Activated CD4-positive, alpha-beta T cell treated with anti-CD3 and anti-CD28 coated beads, Interleukin-2, Interleukin-6, amounts not matched to agents 100 ng/mL and 50 ng/mL, durations not matched to agents 16 hours and 8 hours (primary cell): ENCODE measurements at places on chromosomes 2 and 18.

DNA sequence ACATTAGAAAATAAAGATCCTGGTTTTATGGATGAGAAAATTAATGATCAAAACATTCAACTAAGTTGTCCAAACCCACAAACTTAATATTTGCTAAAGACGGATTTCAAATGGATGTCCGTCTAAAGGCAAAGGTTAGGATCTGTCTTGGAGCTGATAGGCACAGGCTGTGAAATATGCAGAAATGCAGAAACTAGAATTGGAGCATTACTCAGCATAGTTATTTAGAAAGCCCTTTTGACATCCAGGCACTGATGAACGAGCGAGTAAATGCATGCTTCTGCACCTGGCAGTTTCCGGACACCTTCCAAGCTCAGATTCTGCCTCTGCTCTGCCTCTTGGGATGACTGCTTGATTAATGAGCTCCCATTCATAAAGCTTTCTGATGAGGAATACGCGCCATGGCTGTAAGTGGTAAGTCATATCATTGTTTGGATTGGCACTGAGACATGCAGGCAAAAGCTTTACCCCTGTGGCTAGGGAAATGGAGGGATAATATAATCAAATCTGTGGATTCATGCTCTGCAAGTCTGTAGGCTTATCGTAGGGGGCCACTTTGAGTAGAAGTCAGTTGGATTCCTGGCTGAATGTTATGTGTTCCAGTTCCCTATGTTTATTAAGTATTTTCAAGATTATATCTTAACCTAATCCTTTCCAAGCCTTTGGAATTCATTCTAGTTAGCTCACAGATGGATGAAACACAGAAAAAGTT is 2176.3 kb upstream of the CELF4 start:
- no peak for DNase-seq

GRCh38 chr18:26103579-26103978 is 13.2 kb upstream of the SS18 start:
- peak; percentile 46 for DNase-seq

DNA sequence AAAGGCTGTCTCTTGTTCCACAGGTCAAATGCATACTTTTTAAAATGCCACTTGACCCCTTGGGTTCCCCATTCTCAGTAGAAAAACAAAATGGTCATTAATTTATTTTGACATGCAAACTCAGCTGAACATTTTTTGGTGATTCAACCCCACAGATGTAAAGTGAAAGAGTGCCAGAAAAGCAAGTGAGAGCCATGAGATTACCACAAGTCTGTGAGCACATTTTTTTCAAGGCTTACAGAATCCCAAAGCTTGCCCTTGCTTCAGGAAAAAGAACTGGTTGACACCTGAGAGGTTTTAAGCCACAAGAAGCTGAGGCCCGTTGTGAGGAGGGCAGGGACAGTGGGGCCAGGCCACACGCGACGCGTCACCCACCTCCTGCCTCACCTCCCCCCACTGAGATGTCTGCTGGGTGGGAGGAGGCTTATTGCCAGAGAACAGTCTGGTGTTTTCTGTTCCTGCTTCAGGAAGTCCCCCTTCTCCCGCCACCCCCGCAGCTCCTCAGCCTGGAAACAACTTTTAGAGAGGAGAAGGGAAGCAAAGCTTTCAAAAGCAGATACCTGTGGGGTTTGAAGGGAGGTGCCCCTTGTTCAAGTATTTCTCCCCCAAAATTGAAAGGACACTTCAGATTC is 70.4 kb upstream of the CYP1B1 start:
- DNase-seq = peak; percentile 28

GRCh38 chr2:36376319-36376765 is 20.8 kb downstream of the CRIM1 start:
- DNase-seq = no peak

- no peak for DNase-seq
These were observed 56.4 kb downstream of the MERTK start for GRCh38 chr2:111954602-111955332.

DNA sequence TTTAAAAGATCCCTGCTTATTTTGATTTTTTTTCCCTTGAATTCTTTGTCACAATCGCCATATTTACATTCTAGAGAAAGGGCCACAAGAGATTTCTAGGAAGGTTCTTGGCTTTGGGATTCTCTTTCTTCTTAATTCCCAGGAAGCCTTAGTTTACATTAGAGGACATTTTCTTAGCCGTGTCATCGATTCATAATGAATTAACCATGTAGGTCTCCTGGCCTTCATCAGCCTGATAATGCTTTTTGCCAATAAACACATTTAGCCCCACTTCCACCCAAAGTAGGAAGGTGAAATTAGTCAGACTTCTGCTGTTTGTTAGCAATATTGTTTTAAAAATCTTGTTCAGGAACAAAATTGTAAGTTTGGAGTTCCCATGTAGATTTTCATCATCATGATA is 71.3 kb upstream of the LPIN2 start:
- no peak for DNase-seq

DNA sequence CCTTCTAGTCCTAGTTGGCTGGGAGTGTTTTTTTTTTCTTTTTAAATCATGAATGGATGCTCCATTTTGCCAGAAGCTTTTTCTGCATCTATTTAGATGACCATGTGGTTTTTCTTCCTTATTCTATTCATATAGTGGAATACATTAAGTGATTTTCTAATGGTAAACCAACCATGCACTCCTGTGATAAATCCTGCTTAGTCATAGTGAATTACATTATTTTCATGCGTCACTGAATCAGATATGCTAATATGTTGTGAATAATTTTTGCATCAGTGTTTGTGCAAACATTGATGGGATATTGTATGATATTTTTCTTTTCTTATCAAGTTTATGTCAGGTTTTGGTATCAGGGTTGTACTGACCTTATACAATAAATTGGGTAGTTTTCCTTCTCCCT is 229.3 kb upstream of the REV1 start:
- no peak for DNase-seq

GRCh38 chr2:218644721-218645120 is 14.7 kb downstream of the ZNF142 start:
- DNase-seq = no peak

GRCh38 chr2:210839450-210839849 is 283.1 kb downstream of the CPS1 start:
- no peak for DNase-seq

- peak; percentile 64 for DNase-seq
These were observed 40.3 kb downstream of the INPP5D start for GRCh38 chr2:233100192-233100998.

- DNase-seq = no peak
These were observed 19.0 kb downstream of the SNED1 start for GRCh38 chr2:241017228-241017940.

- no peak for DNase-seq
These were observed 13.9 kb upstream of the ID2 start for GRCh38 chr2:8667896-8668512.

- no peak for DNase-seq
These were observed 85.1 kb downstream of the DTNA start for GRCh38 chr18:34795070-34795732.

- peak; percentile 3 for DNase-seq
These were observed 208.1 kb downstream of the VAPA start for GRCh38 chr18:10121786-10122515.

DNA sequence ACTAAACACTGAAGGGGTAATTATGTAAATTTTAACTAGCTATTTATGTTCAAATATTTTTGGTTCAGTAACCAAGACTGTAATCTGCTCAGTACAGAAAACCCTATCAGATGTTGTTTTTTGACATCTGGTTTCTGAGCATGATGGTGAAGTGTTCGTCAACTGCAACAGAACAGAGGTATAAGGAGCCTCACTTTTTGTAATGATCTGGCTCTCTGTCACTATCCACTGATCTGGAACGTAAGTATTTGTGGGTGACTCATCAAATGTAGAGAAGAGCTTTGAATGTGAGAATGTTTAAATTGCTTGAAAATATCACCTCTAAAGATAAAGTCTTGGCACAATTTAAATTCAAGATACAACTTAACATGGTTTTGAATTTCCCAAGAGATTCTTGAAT is 213.6 kb upstream of the FAM98A start:
- no peak for DNase-seq

GRCh38 chr2:46855805-46856204 is 59.8 kb downstream of the MCFD2 start:
- no peak for DNase-seq

DNA sequence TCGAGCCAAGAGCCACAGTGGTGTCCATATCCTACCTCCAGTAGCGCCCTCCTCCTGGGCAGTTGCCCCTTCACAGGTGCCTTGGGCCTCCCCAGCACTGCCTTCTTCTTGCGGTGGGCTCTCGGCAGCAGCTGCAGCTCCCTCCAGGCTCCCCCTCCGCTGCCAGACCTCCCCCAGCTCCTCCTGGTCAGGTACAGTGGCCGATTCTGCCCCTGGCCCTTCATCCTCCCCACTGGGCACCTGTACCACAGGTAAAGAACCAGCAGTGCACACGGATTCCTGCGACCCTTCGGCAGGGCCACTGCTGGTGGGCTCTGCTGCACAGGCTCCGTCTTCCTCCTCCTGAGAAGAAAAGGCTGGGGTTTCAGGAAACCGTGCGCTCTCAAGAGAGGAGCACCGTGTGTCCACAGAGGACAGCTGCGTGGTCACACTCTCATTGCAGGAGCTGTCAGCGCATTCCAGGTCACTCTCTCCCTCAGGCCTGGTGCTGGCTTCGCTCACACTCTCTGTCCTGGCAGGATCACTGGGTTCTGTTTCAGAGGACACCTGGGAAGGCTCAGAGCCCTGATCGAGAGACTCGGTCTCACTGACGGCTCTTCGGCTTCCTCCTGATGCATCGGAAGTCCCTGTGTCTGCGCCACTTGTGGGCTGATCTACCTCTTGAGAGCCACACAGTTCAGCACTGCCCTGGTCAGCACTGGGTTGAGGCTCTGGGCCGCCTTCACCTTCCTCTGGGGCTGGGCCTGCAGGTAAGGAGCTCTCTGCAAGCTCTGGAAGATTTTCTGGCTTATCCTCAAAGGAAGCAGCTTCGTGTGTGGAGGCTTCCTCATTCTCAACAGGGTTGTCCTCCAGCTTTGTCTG is 147.4 kb upstream of the STK17B start:
- DNase-seq = no peak

GRCh38 chr18:67222887-67223286 is 293.6 kb downstream of the DSEL start:
- DNase-seq = no peak
